Pericardium fibroblast (primary cell): ENCODE measurements at places on chromosomes 5 and 9. TPM values are rescaled to one million over a fixed set of nuclear protein-coding genes. Genes with fewer than 3 reads are reported as not detected.

Gene UGT3A2
- total RNA-seq = not detected in 2 replicates

Gene FOXD1
- 6.1 and 8.9 TPM in 2 replicates for total RNA-seq

Gene HMCN2
- under 0.01 TPM in 1 of 2 replicates, not detected in the other for total RNA-seq

Gene TGFBI
- 606 and 842 TPM in 2 replicates for total RNA-seq

Gene FAM151B
- total RNA-seq = 1.4 and 3.2 TPM in 2 replicates

Gene PCDHGA11
- total RNA-seq = 11.7 and 12.9 TPM in 2 replicates

Gene LCN2
- 0.23 TPM in 1 of 2 replicates, not detected in the other for total RNA-seq

Gene CDH12
- not detected in 2 replicates for total RNA-seq

Gene KIF3A
- 1.8 and 4.1 TPM in 2 replicates for total RNA-seq

Gene MCIDAS
- not detected in 2 replicates for total RNA-seq

Gene DCAF10
- 9.6 and 12.1 TPM in 2 replicates for total RNA-seq

Gene IL9
- not detected in 2 replicates for total RNA-seq

Gene MATR3
- total RNA-seq = 110 and 141 TPM in 2 replicates

Gene OR2V2
- total RNA-seq = not detected in 2 replicates

Gene WDR31
- 0.47 and 1.6 TPM in 2 replicates for total RNA-seq

Gene STK10
- 14.9 and 42.5 TPM in 2 replicates for total RNA-seq

Gene AHRR
- 3.1 and 16.0 TPM in 2 replicates for total RNA-seq

Gene PDE6A
- under 0.01 TPM in 1 of 2 replicates, not detected in the other for total RNA-seq

Gene PCDHB11
- 0.12 TPM in 1 of 2 replicates, not detected in the other for total RNA-seq

Gene PCDHA8
- total RNA-seq = 0.09 TPM in 1 of 2 replicates, not detected in the other

Gene PIP5K1B
- total RNA-seq = not detected in 2 replicates

Gene RASEF
- 0.12 TPM in 1 of 2 replicates, not detected in the other for total RNA-seq

Gene ZBTB26
- total RNA-seq = 2.6 and 2.8 TPM in 2 replicates

Gene NSG2
- not detected in 2 replicates for total RNA-seq

Gene PRDM9
- not detected in 2 replicates for total RNA-seq

Gene GRM6
- total RNA-seq = not detected in 2 replicates

Gene GPR107
- total RNA-seq = 22.1 and 24.3 TPM in 2 replicates

Gene SNX2
- total RNA-seq = 61.9 and 74.6 TPM in 2 replicates

Gene SHOC1
- total RNA-seq = 0.09 TPM in 1 of 2 replicates, not detected in the other

Gene FOXD4L4
- not detected in 2 replicates for total RNA-seq
